Sigmoid colon (tissue), 7 donors: ENCODE measurements at places on chromosomes 3 and 15. TPM values are rescaled to one million over a fixed set of nuclear protein-coding genes. Genes with fewer than 3 reads are reported as not detected.
A peak's percentile ranks its signal among the peaks of the same experiment; 100 is the strongest.

DNA sequence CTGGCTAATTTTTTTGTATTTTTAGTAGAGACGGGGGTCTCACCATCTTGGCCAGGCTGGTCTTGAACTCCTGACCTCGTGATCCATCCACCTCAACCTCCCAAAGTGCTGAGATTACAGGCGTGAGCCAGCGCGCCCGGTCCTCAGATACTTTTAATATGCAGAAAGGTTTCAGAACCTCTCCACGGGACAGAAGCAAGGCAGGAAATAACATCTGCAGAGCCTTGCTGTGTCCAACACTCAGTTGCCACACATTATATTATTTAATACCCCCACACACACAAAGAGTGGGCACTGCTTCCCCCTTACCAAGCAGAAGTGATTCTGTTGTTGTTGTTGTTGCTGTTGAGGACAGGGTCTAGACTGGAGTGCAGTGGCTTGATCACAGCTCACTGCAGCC lies 28.0 kb downstream of the OSBPL10 start:
- DNase-seq, result no peak
- peaks cover 3% of the 10 kb centered on the region for H3K4me1 ChIP-seq
- H3K4me3 ChIP-seq, result no peak overlapping the region
- H3K27me3 ChIP-seq, result no peaks in the 10 kb centered on the region
- no peaks in the 10 kb centered on the region for H3K36me3 ChIP-seq

DNA sequence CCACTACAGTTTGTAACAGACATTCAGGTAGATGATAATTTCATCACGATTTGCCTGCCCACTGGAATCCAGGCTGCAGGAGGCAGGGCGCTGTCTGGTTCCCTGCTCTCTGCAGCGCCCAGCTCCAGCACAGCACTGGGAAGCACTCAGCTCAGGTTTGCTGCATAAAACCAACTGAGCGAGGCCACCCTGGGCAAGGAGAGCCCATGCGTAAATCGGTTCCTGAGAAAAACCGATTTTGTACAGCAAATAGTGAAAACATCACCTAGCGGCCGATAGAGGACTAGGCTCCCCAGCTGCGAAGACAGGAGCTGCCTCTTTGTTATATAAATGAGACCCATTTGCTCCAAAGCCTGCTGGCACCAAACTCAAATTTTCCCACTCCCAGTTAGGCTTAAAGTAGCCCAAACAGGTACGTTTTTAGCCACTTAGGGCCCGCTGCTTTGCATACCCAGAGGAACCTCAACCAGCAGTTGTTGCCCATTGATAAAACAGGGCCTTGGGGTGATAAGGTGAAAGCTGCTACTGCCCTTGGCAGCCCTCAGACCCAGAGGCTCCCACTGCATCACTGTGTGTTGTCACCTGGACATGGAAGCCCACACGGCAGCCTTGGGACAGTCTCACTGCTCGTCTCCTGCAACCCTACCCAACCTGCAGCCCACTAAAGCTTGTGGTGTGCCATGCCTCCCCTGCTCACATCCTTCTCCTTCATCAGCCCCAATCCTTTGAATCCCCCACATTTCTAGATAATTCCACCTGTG lies 47.5 kb downstream of the ALDH1L1 start:
- no peak overlapping the region for H3K27ac ChIP-seq
- no peaks in the 10 kb centered on the region for H3K36me3 ChIP-seq
- no peaks in the 10 kb centered on the region for H3K4me1 ChIP-seq
- no peak for DNase-seq
- H3K27me3 ChIP-seq, result no peaks in the 10 kb centered on the region
- no peak overlapping the region for H3K4me3 ChIP-seq

GRCh38 chr3:42022355-42022754 lies 60.5 kb upstream of the ULK4 start:
- no peaks in the 10 kb centered on the region for H3K36me3 ChIP-seq
- no peaks in the 10 kb centered on the region for H3K27me3 ChIP-seq
- peak overlapping the region; percentile 64 for H3K27ac ChIP-seq
- no peak for DNase-seq
- no peak overlapping the region for H3K4me3 ChIP-seq

The KCNAB1 gene
- 5.0 TPM for total RNA-seq

The VIPR1 gene
- 2.6 TPM for total RNA-seq

GRCh38 chr15:51168700-51169099 lies 74.0 kb upstream of the TNFAIP8L3 start:
- DNase-seq, result no peak
- no peak overlapping the region for H3K27ac ChIP-seq
- H3K4me3 ChIP-seq, result no peak overlapping the region
- no peaks in the 10 kb centered on the region for H3K36me3 ChIP-seq
- H3K27me3 ChIP-seq, result no peaks in the 10 kb centered on the region
- H3K4me1 ChIP-seq, result peaks cover 5% of the 10 kb centered on the region

The RSRC1 gene
- total RNA-seq, result 57.4 TPM

DNA sequence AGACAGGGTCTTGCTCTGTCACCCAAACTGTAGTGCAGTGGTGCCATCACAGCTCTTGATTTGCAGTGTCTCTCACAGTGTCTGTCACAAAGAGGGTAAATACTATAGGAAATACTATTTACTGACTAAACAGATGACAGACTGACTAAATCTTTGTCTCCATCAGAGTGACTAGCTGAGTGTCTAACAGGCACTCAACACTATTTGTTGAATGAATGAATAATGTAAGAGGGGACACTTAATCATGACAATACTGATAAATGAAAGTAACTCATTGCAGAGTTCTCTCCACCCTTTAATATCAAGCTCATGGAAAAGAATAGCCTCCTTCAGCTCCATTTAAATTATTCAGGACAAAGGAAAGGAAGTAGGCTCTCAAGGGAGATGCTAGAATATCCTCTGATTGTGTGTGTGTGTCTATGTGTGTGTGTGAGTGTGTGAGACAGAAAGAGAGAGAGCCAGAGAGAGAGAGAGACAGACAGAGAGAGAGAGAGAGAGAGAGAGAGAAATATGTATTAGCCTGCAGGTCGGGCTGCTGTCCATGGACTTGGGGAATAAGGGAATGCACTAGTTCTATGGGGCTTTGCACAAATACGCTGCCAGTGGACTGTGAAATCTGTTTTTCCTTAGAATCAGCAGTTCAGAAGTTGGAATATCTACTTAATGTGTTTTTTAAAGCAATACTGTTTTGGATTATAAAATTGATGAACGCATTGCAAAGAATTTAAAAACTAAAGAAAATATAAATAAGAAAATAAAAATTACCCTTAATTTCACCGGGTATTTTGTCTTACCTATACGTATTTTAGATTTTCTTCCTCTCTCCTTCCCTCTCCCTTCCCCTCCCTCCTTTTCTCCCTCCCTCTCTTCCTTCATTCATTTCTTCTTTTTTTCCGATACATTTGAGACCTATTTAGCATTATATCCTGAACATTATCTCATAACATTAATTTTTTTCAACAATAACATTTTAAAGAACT lies 132.9 kb upstream of the LRIG1 start:
- H3K4me3 ChIP-seq, result no peak overlapping the region
- no peak overlapping the region for H3K27ac ChIP-seq
- no peaks in the 10 kb centered on the region for H3K4me1 ChIP-seq
- no peaks in the 10 kb centered on the region for H3K27me3 ChIP-seq
- DNase-seq, result no peak

GRCh38 chr3:152260026-152260425 lies 8.7 kb upstream of the MBNL1 start:
- DNase-seq, result no peak
- no peaks in the 10 kb centered on the region for H3K27me3 ChIP-seq
- H3K36me3 ChIP-seq, result no peaks in the 10 kb centered on the region
- H3K4me3 ChIP-seq, result no peak overlapping the region

- H3K27ac ChIP-seq, result peak overlapping the region; percentile 96
- no peaks in the 10 kb centered on the region for H3K27me3 ChIP-seq
- peak; percentile 69 for DNase-seq
These were observed 821 bp upstream of the MAGI1 start for GRCh38 chr3:66039590-66039887.

DNA sequence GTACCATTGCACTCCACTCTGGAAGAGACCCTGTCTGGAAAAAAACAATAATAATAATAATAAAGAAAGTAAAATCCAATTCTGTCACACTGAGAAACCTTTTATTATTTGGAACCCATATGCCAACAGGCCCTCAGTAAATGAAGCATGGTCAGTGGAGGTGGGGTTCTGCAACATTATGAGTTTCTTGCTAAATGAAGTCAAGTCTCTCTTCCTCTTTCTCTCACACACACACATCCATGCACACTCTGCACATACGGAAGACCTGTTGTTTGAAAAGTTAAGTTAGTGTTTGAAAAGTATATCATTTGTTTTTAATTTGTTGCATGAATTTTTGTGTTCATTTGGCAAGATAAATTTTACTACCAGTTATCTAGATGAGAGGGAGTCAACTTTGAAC lies 27.8 kb downstream of the GAP43 start:
- H3K27ac ChIP-seq, result no peak overlapping the region
- H3K27me3 ChIP-seq, result no peaks in the 10 kb centered on the region
- H3K4me1 ChIP-seq, result no peaks in the 10 kb centered on the region
- no peak for DNase-seq

GRCh38 chr15:83210619-83211018 lies 3.0 kb upstream of the HDGFL3 start:
- H3K27me3 ChIP-seq, result no peaks in the 10 kb centered on the region
- no peak overlapping the region for H3K4me3 ChIP-seq
- H3K27ac ChIP-seq, result no peak overlapping the region

The CHST2 gene
- 1.8 TPM for total RNA-seq

The EPHA6 gene
- total RNA-seq, result 49.7 TPM

DNA sequence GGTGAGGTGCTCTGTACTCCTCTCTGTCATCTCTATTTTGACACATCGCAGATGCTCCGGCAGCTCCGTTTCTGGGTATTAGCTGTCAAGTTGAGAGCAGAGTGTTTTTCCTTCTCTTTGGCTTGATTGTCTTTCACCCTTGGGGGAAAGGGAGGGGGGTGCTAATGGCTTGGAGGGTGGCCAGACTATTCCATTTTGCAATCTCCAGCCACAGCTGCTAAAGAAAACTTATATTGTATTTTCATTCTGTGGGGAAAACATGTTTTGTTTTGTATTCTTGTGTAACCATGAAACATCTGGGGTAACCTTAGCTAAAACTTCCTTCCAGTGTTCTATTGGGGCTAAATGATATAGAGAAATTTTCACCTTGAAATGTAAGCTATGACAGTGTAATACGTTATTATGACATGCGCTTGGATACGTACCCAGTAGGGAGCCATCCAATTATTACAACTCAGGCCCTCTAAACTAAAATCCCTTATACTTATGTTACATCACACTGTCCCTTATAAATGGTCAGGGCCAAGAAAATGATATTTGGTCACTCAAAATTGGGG lies 14.0 kb upstream of the LARP6 start:
- DNase-seq, result peak; percentile 82
- no peaks in the 10 kb centered on the region for H3K27me3 ChIP-seq
- no peaks in the 10 kb centered on the region for H3K36me3 ChIP-seq
- H3K4me3 ChIP-seq, result no peak overlapping the region
- no peaks in the 10 kb centered on the region for H3K4me1 ChIP-seq

- no peak for DNase-seq
- H3K36me3 ChIP-seq, result no peaks in the 10 kb centered on the region
- H3K4me3 ChIP-seq, result no peak overlapping the region
- H3K27me3 ChIP-seq, result no peaks in the 10 kb centered on the region
These were observed 55.2 kb upstream of the ACAN start for GRCh38 chr15:88748081-88748480.

- H3K4me3 ChIP-seq, result no peak overlapping the region
- H3K27ac ChIP-seq, result no peak overlapping the region
- no peaks in the 10 kb centered on the region for H3K27me3 ChIP-seq
- no peaks in the 10 kb centered on the region for H3K36me3 ChIP-seq
- no peak for DNase-seq
These were observed 58.5 kb downstream of the ECT2 start for GRCh38 chr3:172808969-172809546.

GRCh38 chr3:15108082-15108545 lies 9.2 kb upstream of the RBSN start:
- no peaks in the 10 kb centered on the region for H3K36me3 ChIP-seq
- no peaks in the 10 kb centered on the region for H3K27me3 ChIP-seq
- no peaks in the 10 kb centered on the region for H3K4me1 ChIP-seq
- H3K4me3 ChIP-seq, result no peak overlapping the region

The PGBD4 gene
- 1.4 TPM for total RNA-seq

The SLC12A8 gene
- not detected for total RNA-seq

The THAP10 gene
- total RNA-seq, result 3.6 TPM

The DGKG gene
- total RNA-seq, result 30.7 TPM

The PRSS50 gene
- total RNA-seq, result 0.81 TPM

DNA sequence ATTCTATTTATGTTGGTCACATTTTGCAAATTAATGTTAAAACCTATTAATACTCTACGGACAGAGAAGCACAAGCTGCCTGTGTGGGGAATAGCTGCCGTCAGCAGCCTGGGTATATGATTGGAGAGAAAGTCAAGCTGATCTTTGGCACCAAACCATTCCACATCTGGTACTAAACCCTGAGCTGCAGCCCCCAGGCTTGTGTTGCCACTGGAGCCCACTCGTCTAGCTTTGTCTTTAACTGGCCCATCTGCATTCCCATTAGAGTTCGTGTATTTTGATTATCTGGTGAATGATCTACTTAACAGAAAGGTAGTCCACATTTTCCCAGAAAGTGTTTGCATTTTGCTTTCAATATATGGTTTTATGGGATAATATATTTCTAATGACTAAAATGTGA lies 5.4 kb downstream of the NDUFB4 start:
- no peak overlapping the region for H3K27ac ChIP-seq
- no peak for DNase-seq
- no peak overlapping the region for H3K4me3 ChIP-seq
- H3K4me1 ChIP-seq, result peaks cover 37% of the 10 kb centered on the region
- peaks cover 10% of the 10 kb centered on the region for H3K36me3 ChIP-seq

GRCh38 chr3:54014067-54014466 lies 108.3 kb upstream of the CACNA2D3 start:
- H3K4me3 ChIP-seq, result no peak overlapping the region
- no peaks in the 10 kb centered on the region for H3K27me3 ChIP-seq
- DNase-seq, result no peak
- H3K4me1 ChIP-seq, result no peaks in the 10 kb centered on the region

DNA sequence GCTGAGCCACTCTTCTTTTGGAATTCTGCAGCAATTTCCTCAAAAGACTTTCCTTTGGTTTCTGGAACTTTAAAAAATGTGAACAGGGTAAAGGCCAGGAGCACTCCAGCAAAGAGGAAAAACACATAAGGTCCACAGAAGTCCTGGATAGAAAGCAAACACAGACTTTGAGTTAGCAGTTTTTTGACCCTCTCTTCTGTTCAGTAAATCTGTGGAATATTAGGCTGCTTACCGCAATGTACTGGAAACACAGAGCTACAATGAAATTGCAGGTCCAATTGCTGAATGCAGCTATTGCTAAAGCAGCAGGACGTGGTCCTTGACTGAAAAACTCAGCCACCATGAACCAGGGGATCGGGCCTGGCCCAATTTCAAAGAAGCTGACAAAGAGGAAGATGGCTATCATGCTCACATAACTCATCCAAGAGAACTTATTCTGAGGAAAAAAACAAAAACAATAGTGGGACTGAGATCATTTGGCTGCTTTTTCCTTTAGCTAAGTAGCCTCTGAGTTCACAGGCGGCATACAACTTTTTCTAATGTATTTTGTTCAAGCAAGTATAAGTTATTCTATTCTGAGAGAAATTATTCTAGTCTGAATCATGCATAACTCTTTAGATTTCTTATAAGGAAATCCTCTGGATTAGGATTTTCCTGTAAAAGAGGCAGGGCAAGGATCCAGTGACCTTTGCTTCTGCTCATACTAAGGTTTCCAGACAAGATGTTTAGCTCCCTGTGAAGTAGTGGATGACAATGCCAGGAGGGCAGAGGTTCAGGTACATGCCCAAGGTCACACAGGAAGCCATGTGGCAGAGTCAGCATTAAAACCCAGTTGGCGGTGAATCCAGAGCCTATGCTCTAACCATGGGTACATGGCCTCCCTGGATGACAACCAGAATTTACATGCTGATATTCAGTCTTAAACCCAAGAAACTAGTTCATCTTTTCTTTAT lies 28.3 kb downstream of the SLC2A2 start:
- no peak overlapping the region for H3K27ac ChIP-seq
- H3K4me3 ChIP-seq, result no peak overlapping the region
- H3K36me3 ChIP-seq, result no peaks in the 10 kb centered on the region
- no peaks in the 10 kb centered on the region for H3K27me3 ChIP-seq
- DNase-seq, result no peak
- peaks cover 15% of the 10 kb centered on the region for H3K4me1 ChIP-seq

The ITIH1 gene
- total RNA-seq, result not detected
